Stimulated activated CD8-positive, alpha-beta memory T cell treated with anti-CD3 and anti-CD28 coated beads, Interleukin-15, amount 100 ng/mL, for 4 hours (primary cell): ENCODE measurements at places on chromosomes 3 and 15.
A peak's percentile ranks its signal among the peaks of the same experiment; 100 is the strongest.

DNA sequence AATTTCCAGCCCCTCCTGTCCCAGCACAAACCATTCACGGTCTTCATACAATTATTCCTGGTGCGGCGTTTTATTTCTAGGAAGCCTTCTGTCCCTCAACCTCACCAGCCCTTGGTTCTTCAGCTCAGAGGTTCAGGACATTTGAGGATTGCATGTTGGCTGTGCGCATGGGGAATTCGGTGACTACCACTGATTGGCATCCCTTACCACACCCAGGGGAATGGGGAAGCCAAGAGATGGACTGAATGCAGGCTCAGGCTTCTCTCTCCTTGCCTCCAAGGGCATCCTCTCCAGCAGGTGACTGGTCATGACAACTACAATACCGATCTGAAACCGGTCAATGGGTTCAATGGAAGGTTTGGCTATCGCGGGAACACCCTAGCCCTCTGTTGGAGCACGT, 153.8 kb downstream of the MTHFS start:
- no peak for DNase-seq

GRCh38 chr3:10292505-10293419, at the start of gene GHRL:
Gene GHRL (minus strand): TSS chr3:10292947. CDS start chr3:10290180, 2,767 bp downstream.
- DNase-seq = no peak

GRCh38 chr15:95235033-95235432, 1003.7 kb downstream of the MCTP2 start:
- DNase-seq = no peak

DNA sequence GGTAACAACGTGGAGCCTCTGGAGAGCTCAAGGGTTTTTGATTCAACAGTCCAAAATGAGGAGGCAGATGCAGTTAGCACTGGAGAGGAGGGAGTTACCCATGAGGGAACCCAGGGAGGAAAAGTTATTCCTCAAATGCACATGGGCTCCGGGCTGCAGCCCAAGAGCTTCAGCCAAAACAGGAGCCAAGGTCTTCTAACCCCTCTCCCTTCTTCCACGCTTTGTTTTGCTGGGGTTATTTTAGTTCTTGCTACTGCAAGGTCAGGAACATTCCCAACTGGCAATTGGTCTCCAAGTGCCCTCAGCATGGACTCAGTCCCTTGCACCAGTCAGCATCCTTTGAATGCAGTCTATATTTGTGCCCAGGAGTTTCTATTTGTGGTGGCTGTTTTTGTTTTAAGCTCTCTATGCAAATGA, 90.0 kb downstream of the TGFBR2 start:
- DNase-seq = no peak

DNA sequence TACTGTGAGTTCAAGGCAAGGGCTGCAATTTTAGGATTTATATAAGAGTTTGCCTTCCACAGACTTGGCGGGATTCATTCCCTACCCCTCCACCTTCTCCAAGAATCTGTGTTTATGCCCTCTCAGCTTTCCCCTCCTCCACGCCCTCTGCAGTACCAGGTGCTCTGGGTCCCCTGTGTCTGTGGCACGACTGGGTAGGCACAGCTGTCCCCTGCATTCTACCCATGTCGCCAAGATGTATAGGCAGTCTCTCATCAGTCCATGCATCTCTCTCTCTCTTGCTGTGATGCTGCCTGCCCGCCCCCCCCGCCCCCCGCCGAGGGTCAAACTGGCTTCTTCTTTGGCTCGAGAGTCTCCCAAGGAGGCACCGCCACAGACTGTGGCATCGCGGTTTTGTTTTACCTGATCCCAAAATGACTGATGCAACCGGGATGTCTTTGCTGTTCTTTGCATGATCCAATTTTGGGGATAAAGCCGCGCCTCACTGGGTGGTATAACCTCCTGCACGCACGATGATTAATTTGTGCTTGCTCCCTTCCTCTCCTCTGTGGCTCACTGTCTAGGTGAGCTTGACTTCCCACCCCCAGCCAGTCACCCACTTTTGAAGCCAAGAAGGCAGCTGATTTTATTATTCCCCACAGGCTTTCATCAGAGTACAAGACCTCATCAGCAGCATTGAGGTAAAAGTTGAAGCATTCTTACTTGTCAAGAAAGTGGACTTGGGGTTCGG, 43.7 kb downstream of the EFCAB12 start:
- no peak for DNase-seq

DNA sequence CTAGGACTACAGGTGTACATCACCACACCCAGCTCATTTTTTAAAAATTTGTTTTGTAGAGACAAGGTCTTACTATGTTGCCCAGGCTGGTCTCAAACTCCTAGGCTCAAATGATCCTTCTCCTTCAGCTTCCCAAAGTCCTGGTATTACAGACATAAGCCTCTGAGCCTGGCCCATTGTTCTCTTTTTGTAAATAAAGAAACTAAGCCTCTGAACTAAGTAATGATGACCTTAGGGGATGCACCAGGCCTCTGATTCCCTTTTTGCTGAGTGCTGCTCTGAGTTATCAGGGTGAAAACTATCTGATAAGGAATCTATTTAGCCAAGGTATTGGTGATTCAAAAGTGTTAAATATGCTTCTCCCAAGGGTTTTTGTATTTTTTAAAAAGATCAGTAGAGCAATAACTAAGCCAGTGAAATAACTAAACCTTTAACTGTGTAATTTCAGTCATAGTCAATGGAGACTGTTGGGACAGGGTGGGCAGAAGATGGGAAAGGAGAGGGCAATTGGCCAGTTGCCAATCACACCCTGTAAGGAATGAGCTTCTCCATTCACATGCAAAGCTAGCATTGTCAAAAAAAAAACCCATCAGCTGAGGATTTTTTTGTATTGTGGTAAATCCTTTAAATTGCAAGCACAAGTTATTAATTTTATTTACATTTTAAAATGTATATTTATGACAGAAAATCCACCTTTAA, 194.8 kb upstream of the PFN2 start:
- DNase-seq = no peak

GRCh38 chr15:25242957-25243799, 195.6 kb downstream of the UBE3A start:
- no peak for DNase-seq

- no peak for DNase-seq
Measured at GRCh38 chr3:38840987-38841386, 25.0 kb upstream of the SCN10A start.

DNA sequence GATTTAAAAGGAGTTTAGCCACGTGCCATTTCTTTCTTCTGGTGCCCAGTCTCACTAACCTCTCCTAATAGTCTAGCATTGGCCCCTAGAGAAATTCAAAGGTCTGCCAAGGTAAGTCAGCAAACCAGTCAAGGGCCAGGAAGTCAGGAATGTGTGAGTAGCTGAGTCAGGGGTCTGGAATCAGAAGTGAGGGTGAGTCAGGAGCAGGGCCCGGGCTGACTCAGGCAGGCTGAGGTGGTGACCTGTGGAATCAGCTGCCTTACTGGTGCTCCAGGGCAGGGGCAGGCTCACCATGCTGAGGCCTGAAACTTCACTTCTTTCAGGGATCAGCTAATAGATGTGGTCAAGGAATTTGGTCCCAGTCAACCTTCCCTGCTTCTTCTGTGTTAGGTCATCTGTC, 105.8 kb upstream of the MYZAP start:
- DNase-seq = no peak

DNA sequence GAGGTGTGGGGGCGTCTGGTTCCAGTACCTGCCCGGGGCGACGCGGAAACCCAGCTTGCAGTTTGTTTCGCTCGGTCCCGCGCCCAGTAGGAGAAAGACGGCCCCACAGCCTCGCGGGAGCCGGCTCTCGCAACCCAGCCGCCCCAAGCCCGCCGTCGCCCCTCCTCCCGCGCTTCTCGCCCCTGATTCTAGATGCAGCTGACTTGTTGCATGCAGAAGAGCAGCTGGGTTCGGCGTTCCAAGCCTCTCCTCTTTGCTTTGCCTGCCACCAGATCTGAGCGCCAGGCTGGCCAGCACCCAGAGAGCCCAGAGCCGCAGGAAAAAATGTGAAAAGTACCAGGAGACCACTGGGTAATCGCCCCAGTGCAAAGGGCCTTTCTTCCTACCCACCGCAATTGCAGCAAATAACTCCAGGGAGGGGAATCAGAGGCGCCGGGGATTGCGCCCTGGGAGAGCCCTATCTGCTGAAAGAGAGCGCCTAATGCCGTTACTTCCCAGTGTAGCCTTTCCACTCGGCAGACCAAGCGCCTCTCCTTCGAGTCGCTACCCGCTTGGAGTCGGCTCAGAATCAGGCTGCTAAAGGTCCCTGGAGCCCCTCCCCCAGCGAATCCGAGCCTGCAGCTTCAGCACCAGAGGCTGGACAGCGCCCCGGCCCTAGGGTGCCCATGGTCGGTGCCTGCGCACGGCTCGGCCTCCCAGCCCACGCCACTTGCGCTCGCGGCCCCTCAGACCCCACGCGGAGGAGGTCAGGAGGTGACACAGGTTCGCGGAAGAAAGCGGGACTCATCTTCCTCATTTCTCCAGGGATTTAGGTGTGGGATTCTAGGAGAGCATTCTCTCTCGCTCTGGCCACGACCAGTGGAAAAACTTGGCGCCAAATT, 15.7 kb upstream of the AEN start:
- DNase-seq = no peak

DNA sequence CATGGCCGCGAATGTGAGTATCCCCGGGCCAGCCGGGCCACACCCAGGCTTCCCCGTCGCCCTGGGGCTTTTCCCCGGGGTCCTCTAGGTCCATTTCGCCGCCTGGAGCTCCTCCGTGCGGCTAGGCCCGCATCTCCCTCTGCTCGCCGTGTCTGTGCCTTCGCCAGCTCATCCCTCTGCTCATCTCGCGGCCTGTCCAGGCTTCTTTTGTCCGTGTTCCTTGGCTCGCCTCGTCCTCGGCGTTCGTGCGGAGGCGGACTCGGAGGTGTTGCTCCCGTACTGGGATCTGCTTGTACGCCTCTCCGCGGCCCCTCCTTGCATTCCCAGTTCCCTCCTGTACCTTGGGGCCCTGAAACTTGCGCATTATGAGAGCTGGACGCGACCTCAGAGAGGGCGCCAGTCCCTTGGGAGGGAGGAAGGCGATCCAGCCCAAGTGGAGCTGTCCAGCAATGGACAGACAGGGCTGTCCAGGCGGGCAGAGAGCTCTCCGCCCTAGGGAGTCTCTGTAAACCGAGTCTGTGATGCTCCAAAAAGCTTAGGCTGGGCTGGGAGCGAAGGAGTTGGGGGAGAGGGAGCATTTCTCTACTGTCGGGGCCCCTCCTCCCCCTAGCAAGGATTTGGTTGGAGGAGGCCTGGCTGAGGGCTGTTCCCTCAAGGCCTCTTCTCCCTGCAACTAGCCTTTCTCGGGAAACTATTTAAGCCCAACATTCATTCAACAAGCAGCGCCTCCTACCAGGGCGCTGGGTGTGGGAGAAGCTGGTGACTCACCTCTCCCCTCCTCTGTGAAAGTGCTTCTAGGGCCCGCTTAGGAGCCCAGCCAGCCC, 553 bp downstream of the TMEM43 start:
- DNase-seq = peak; percentile 37

DNA sequence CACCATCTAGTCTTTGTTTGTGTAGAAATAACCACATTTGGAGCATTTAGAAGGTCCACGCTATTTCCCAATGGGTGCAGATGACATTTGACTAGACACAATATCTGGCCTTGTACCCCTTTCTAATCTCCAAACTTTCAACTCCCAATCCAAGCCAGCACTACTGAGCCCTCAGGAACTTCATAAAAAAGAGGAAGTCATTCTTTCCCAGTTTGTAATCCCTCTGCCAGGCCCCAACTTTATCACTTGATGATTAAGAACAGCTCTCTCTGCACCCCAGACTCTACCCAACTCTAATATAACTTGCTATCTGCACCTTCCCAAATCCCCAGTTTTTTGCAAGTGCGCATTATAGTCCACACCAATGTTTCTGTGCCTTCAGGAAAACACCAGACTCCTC, 170.2 kb downstream of the KCNMB2 start:
- no peak for DNase-seq

- DNase-seq = no peak
Measured at GRCh38 chr15:93213281-93213680, 124.3 kb upstream of the RGMA start.

GRCh38 chr15:65916664-65917406, 47.5 kb downstream of the RAB11A start:
- no peak for DNase-seq

- no peak for DNase-seq
Measured at GRCh38 chr3:57852896-57853295, 96.8 kb downstream of the SLMAP start.

DNA sequence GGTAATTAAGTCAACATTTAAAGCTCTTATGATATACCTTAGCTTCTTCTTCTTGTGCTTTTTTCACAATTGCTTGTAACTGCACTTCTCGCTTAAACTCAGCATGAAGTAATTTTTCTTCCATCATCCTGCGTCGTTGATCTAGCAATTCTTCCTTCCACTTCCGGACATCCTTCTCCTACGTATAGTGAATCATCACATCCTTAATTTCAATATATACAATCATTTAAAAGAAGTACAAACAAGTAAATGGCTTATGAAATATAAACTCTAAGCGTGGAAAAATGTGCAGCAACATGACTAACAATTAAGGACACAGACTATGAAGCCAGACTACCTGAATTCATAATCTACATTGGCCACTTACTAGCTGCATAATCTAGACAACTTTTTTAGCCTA, 151.4 kb downstream of the SCAPER start:
- DNase-seq = no peak

DNA sequence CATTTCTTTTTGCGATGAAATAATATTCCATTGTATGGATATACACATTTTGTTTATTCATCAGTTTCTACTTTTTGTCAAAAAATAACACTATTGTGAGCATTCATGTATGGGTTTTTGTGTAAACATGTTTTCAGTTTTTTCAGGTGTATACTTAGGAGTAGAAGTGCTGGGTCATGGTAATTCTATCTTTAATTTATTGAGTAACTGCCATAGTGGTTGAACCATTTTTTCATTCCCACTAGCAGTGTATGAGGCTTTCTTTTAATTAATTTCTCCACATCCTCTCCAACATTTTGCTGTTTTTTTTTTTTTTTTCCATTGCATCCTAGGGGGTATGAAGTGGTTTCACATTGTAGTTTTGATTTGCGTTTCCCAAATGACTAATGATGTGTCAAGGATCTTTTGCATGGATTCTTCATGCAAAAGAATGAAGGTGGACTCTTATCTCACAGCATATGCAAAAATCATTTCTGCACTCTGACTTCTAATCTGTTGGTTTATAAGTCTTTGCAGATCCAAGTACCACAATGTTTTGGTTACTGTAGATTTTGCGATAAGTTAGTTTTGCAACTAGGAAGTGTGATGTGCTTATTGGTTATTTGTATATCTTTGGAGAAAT, 12.6 kb downstream of the ATP2C1 start:
- no peak for DNase-seq

GRCh38 chr3:30059240-30059639, 547.2 kb upstream of the TGFBR2 start:
- DNase-seq = no peak

- DNase-seq = no peak
Measured at GRCh38 chr3:8215821-8216220, 285.8 kb upstream of the LMCD1 start.
